ENCODE measurements at places on chromosomes 12 and 14. TPM values are rescaled to one million over a fixed set of nuclear protein-coding genes. Genes with fewer than 3 reads are reported as not detected.

Gene AKAP5
- 0.45 TPM for total RNA-seq

- DNase-seq: no peak
Measured at GRCh38 chr14:89466484-89466883, 49.5 kb upstream of the FOXN3 start.

GRCh38 chr12:89756585-89757398, 48.2 kb upstream of the ATP2B1 start:
- DNase-seq: no peak

GRCh38 chr12:67989184-67989920, at the start of gene IFNG-AS1:
TSS of gene IFNG-AS1 (plus strand) at chr12:67989447.
- DNase-seq: no peak

DNA sequence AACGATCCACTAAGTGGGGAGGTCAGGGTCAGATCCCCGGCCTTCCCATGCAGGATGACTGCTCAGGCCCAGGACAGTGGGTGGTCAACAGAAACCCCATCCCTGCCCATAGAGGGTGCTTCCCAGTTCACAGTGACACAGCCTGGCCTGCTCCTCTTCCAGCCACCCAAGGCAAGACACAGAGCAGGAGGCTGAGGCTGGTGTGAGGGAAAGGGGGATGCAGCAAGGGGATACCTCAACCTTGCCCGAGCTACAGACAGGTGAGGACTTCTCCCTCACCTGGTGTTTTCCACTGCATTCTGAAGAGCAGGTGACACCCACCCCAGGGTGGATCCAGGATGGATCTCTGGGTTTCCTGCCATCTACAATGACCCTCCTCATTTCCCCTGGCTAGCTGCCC, 106.7 kb downstream of the KIF26A start:
- no peak for DNase-seq

Measured in left lobe of liver (tissue), 2 donors.